ENCODE measurements at places on chromosomes 16 and 17.

GRCh38 chr16:80656711-80657150 is 115.9 kb downstream of the DYNLRB2 start:
- no peak for DNase-seq

DNA sequence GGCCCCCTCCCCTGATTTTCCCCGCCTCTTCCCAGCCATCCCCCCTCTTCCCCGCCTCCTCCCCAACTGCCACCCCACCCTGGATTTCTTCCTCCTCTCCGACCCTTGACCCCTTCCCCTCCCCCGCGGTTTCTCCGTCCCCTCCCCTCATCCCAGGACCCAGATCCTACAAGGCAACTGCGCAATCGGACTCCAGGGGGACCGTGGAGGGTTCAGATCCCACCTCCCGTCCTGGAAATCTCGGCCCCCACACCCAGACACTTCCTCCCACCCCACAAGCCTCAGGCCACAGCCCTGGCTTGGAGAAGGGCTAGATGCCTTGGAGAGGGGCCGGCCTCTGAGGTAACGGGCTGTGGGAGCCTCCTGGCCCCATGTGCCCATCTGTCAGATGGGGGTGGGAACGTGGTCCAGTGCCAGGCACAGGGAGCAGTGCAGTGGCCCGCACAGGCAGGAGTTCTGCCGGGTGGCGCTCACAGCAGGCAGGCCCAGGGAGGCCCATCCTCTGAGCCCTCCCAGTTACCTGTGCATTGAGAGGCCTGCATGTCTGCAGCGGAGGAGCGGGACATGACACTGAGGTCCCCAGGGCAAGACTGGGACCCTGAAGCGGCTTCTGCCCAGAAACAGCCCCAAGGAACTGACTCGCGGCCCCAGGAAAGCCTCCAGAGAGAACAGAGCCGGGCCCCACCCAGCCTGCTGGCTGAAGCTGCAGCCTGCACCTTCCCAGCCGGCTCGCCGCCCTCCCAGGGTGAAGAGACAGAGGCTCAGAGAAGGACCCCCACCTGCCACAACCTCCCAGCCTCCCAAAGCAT is 16.7 kb downstream of the ZNF423 start:
- DNase-seq = no peak

DNA sequence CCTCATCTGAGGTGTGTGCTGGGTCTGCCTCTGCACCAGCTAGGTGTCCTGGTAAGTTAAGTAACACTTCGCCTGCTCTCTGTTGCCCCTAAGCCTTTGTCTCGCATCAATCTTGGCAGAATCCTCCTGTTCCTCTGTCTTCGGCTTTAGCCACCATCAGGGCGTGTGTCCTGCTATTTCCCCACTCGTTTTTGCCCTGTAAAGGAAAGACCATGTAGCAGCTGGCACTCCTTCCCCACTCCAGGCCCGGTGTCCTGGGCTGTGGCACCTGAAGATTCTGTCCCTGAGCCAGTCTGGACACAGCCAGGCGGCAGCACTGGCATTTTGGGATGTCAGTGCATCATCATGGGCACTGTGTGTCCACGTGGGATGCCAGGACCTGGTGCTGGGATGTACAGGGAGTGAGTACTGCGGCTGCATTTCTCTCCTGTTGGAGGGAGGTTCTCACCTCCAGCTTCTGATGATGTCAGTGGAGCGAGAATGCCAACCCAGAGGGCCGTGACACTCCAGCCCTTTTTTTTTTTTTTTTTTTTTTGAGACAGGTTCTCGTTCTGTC is 26.2 kb upstream of the FOXK2 start:
- peak; percentile 41 for DNase-seq

- no peak for DNase-seq
Observed at GRCh38 chr17:80102664-80103448, 1.5 kb downstream of the GAA start.

DNA sequence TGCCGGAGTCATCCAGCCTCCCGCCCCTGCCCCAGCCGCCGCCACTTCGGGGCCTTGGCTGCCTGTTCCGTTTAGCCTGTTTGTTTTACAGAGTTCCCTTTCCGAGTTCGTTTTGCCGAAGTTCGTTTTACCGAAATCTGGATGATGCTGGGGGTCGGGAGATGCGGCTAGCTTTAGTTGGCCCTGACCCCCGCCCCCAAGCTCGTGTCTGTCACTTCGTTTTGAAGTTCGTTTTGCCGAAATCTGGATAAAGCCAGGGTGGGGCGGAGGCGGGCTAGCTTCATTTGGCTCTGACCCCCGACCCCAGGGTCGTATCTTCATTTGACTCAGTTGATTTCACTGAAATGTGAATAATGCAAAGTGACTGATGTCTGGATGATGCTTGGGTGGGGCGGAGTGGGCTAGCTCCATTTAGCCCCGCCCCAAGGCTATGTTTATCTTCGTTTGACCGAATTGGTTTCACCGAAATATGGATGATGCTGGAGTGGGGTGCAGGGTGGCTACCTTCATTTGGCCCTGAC is 591 bp downstream of the PSMD7 start:
- DNase-seq = no peak

- DNase-seq = no peak
Observed at GRCh38 chr17:38753071-38753506, 548 bp downstream of the PSMB3 start.

DNA sequence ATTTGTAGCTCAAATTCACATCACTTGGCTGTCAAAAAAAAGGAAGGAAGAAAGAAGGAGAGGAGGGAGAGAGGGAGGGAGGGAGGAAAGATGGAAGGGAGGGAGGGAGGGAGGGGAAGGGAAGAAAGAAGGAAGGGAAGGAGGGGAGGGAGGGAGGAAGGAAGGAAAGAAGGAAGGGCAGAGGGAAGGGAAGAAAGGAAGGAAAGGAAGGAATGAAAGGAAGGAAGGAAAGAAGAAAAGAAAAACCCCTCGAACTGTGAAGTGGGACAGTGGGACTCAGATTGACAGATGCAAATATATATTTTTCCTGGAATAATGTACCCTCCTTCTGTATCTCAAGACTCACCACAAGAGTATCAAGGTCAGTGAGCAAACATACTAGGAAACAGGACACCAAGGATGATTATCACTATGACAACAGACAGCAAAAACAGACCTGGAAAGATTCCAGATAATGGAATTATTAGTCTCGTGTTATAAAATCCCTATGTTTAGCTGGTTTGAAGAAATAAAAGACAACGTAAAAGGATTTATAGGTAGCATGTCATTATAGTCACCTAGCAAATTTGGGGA is 24.2 kb upstream of the ABCA3 start:
- no peak for DNase-seq

DNA sequence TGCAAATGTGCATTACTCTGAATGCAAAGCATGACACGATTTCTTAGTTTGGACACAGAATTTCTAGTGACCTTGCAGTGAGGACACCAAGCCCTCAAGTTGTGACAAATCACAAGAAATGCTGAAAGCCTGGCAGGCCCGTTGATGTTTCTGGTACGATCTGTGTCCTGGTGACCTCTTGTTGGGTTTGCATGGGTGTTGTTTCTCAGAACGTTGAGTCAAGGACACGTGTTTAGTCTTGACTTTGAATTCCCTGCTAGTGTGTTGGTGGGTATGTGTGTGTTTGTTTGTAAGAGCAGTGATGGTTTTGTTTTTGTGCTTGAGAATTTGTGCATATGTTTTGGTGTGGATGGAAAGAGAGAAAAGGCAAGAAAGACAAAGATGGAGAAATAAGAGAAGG is 37.8 kb upstream of the MAF start:
- no peak for DNase-seq

DNA sequence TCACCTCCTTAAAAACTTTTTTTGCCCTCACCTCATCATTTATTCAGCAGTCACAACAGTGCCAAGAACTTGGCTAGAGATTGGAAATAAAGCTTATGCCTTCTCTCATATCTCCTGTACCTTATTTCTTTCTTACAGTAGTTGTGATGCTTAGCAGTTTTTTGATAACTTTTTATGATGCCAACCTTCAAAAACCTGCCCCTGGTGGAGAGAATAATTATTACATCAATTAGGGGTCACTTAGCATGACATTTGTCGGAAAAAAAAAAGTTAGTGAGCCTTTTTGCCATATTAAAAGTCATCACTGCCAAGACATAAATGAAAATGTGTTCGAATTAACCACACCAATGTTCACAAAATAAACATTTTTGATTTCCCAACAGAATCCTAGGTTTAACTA is 296.6 kb downstream of the WWOX start:
- DNase-seq = no peak

- no peak for DNase-seq
Observed at GRCh38 chr17:39719563-39720355, 10.6 kb downstream of the MIEN1 start.

DNA sequence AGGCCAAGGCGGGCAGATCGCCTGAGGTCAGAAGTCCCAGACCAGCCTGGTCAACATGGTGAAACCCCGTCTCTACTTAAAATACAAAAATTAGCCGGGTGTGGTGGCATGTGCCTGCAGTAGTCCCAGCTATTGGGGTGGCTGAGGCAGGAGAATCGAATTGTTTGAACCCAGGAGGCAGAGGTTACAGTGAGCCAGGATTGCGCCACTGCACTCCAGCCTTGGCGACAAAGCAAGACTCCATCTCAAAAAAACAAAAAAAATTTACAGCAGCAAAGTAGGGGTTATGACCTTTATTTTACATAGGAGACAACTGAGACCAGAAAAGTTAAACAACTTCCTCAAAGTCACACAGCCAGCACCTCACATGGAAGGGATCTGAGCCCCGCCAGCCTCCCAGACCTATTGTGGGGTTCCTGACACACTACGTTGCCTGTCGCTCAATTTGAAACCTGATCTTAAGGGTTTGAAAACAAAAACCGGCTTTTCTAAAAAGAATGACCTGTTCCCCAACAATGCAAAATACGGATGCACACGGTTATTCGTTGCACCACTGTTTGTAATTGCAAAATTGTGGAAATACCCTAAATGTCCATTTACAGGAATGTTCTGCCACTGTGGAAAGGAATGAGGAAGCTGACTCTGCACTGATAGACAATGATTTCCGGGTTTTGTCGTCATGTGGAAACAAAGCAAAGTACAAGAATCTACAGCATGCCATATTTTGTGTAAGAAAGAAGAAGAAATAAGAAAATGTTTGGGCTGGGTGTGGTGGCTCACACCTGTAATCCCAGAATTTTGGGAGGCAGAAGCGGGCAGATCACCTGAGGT is 77.2 kb downstream of the CNGB1 start:
- no peak for DNase-seq

GRCh38 chr17:61456061-61456681 is 3.9 kb downstream of the TBX4 start:
- no peak for DNase-seq

GRCh38 chr17:17356149-17356930 is 53.2 kb downstream of the NT5M start:
- peak; percentile 40 for DNase-seq

DNA sequence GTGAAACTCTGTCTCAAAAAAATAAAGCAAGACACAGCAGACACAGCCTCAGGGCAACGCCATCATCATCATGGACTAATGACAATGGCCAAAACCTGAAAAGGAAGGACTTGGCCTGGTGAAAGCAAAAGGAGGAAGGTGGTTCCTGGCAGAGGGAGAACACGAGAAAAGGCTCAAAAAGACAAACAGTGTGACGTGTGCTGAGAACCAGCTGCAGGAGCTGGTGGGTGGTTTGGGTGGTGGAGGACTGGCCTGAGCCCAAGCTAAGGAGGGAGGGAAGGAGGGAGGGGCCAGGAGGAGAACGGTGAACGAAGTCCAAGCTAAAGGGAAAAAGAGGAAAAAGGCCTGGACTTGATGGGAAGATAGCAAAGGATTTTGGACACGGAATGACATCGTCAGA is 85.1 kb downstream of the SLC39A11 start:
- DNase-seq = no peak

- no peak for DNase-seq
Observed at GRCh38 chr17:4074831-4075495, 67.9 kb downstream of the ZZEF1 start.

DNA sequence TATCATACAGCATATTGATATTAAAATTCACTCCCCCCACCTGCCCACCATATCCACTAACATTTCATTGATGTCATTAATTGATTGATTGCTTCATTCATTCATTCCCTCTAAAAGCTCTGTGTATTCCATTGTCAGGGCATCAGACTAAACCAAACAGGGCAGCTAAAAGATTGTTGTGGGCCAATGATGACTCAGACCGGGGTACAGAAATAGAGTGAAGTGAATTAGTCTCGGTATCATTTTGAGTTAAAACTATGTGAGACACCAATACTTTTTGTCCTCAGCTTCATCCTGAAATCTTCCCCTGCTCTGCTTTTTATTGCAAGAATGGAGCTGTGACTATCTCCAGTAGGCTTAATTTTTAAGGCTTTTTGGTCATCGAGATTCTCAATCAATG is 868.3 kb downstream of the CDH11 start:
- DNase-seq = no peak

DNA sequence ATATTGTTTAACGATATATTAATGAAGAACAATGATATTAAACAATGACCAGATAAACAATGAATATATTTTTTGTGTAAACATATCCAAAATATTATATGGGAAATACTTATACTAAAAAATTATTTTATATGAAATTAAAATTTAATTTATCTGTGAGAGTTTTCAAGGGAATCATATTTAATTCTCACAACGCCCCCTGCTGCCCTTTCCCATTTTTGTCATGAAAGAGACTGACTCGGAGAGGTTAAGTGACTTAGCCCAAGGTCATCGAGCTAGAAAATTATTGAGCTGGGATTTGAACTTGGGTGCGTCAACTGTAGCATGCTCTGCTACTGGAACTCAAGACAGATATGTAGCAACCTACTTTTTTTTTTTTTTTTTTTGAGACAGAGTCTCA is 7.2 kb upstream of the MYCBPAP start:
- DNase-seq = no peak

DNA sequence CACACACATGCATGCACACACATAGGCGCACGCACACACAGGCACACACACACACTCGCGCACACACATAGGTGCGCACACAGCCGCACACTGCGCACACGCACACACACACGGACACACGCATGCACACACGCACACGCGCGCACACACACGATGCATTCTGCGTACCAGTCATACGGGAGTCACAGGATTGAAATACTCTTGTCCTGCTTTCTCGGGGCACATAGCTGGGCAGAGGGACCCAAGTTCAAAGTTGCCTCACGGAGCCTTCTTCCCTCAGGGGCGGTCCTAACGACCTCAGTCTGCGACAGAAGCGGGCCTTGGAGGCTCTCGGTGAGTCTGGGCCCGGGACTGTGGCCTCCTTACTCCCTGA is 56.0 kb downstream of the MRM1 start:
- no peak for DNase-seq

- DNase-seq = no peak
Observed at GRCh38 chr17:14282726-14283125, 18.2 kb upstream of the HS3ST3B1 start.

DNA sequence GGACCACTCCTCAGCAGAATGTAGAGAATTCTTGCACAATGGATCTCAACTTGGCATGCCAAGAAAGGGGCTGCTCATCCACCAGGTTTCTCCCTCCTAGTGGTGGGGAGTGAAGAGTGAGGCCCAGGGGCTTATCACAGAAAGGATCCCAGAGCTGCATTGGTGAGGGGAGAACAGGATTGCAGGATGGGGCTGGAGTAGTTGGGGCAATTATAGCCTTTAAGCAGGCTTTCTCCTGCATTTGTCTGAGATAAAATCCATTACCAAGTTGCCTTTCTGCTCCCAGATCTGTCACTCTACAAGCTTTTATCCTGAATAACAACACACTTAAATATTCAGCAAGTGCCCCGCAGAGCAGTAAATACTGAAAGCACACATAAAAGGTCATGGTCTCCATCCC is 130.8 kb upstream of the CES5A start:
- no peak for DNase-seq
